ENCODE measurements at places on chromosomes 13 and 19.

DNA sequence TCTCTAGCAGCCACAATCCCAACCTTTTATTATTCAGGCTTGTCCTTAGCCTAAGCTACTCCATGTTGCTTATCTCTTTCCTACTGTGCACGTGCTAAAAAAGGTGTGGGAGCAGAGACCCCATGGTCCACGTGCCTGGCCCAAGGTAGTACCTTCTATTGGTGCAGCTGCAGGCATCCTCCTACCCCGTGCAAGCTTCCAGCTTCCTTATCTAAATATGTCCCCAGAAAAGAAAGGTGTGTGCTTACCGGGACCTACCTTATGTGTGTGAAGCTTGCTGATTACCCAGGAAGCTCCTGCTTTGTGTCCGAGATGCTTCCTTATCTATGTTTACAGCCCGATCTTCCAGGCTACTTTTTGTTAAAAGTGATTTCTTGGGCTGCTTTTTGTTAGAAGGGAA is 2382.4 kb downstream of the PCDH9 start:
- no peak for DNase-seq

- peak; percentile 91 for DNase-seq
Observed at GRCh38 chr19:57191141-57192076, at the start of gene ZNF264. ZNF264 (plus strand) TSS chr19:57191500; CDS start chr19:57191914, 414 bp downstream.

DNA sequence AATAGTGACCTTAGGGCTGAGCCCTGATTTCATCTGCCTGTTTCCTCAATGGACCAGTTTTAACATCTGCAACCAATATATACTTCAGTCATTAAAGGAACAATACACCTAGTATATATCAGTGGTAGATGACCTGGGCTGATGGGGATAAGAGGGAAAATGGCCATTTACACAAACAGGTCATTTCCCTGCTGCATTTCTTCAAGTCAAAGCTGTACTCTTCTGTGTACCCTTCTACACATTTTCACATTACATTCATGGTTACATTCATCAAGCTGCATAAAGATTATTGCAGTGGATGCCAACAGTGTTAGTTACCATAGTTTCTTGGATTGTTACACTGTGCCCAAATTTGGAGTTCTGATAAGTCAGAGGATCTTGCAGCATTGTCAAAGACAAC is 81.2 kb upstream of the RAP2A start:
- DNase-seq: no peak

- no peak for DNase-seq
Observed at GRCh38 chr13:106311004-106311403, 224.5 kb downstream of the EFNB2 start.

DNA sequence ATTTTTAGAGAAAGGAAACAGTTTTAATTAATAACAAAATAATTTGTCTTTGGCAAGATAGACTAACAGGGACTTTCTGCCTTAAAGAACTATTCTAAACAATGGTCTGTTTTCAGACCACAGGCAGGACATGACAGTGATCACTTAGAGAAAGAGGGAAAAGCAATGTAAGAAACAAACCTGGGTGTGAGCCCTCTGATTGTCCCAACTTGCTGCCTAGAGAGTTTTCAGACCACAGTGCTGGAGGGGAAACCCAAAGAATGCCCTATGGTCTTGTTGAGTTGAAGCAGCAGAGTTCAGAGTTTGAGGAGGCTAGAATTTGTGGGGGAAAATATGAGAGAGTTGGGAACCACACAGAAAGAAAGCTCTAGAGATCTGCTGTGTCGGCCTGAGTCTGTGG is 38.1 kb downstream of the DGKH start:
- no peak for DNase-seq

DNA sequence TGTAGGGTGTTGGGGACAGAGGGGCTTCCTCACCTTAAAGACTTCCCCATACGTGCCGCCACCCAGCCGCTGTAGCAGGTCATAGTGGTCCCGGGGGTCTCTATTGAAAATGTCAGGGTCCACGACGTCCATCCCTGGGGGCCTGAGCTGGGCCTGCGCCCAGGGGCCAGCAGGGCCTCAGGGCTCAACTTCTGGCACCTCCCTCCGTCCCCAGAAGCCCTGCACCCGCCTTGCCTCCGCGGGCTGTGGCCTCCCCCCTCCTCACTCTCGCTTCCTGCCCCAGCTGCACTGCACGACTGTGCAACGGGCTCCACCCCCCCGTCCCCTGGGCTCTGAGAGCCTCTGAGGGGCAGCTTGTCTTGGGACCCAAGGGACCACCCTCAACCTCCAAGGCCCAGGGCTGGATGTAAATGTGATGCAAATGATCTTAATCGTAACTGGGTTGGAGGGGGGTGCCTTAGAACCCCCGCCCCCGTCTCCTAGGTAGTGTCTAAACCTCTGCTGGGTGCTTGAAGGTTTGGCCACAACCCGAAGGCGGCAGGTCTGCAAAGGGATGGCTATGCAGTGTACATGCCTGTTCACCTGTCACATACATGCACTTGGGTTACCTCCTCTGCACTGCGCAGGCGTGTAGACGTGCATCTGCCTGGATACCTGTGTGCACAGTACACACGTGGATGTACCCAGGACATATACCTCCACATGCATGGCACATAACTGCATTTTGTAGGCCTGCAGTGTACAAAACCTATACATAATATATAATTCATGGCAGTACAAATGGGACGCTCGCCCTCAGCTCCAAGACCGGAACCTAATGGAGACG is at the start of gene MAP4K1:
TSS of gene MAP4K1 (minus strand) at position 190 of the 826 bp plus-strand sequence. CDS start at position 132, 58 bp downstream.
- peak; percentile 87 for DNase-seq

GRCh38 chr13:67966065-67966464 is 735.9 kb upstream of the PCDH9 start:
- DNase-seq: no peak

DNA sequence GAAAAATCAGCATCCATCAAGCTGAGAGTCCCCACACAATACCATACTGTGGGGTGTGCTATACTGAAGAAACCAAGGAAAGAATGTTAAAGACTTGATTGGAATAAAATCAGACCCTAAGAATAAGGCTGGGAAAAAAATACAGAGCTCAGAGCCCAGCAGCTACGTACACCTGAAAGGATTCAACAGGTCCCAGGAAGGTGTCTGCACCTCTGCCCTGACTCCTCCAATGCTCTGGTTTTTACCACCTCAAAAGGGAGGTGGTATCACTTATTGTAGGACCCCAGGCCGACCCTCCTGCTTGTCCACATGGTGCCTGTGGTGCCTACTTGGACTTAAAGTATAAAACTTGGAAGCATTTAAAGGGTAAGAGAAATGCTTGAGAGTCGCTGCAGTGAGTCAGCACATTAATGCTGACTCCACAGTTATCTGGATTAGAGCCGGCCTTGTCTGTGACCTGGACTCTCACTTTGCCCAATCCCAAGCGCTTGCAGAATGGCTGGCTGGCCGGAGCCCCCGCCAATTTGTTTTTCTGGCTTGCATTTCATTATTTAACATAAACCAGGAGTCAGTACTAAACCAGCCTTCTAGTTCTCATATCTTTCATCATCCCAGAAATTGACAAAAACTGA is 110.1 kb downstream of the FGF14 start:
- DNase-seq: no peak

GRCh38 chr19:17560205-17560595 is 4.8 kb downstream of the COLGALT1 start:
- DNase-seq: no peak

Measured in activated CD4-positive, alpha-beta T cell treated with anti-CD3 and anti-CD28 coated beads, Interleukin-2, Interleukin-6, amounts not matched to agents 100 ng/mL and 50 ng/mL, durations not matched to agents 16 hours and 8 hours (primary cell).